COLO829 (cell line): ENCODE measurements at places on chromosomes 7 and 10.

DNA sequence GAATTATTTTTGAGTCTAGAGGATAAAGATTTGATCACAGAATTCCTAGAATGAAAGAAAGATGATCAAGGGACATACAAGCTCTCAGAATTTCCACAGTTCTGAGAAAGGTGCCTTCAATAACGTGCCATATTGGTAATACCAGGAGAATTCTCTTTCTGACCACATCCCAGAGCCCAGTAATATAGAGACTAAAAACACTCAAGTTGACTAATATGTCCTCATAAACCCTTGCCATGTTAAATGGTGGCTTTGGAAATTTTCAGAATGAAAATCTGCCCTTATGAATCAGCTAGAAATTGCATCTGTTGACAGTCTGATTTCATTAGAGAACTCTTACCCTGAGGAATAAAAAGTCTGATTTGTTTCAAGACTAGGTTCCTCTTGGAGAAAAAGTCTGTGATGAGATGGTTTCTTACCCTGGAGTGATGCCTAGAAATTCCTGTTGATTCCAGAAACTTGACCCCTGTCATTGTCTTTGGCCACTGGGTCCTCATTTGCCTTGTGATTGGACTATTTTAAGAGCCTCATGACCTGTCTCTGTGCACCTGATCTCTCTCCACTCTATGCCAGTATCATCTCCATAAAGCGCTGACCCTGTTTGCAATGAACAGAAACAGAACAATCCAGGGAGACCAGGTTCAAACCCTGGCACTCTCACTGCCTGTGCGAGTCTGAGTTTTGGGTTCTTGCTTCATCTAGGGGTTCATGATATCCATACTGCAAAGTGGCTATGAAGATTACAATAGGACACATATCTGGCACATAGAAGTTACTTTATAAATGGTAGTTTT lies 3.3 kb downstream of the IL2RA start:
- no peak for DNase-seq

GRCh38 chr7:144738708-144739314 lies 97.0 kb downstream of the TPK1 start:
- DNase-seq: peak; percentile 17

GRCh38 chr10:72107325-72108003 lies 19.1 kb upstream of the SPOCK2 start:
- no peak for DNase-seq

DNA sequence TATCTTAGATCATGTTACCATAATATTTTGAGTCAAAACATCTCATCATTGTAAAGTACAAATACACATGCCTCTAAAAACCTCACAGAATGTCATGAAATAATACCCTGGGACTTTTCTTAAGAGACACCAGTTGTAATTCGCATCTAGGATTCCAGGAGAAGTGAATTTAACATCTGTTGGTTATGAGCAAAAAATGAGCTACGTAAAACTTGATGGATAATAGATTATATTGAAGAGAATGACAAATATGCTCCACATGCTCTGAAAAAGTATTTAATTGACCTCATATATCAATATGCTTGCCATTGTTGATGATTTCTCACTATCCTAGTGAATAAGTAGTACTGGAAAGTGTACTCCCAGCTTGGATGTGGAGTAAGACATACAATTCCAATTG lies 227.0 kb downstream of the BBS9 start:
- no peak for DNase-seq

DNA sequence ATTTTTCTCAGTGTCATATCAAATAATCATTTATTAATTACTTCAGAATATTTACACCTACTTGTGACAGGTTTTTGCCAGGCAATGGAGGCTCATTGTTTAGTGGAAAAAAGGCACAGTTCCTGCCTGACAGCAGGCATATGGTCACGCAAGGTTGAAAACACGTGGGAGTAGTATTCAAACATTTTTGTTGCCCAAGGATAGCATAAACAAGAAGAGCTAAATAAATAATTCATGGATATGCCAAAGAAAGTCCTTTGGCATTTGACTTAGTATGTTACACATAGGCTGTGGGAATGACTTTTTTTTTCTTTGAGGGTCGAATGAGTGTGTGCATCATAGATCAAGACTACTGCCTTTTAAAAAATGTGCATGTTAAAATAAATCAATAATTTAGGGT lies 120.5 kb upstream of the SEMA3E start:
- no peak for DNase-seq

- DNase-seq: no peak
Observed at GRCh38 chr10:16518822-16519221, 2.9 kb downstream of the C1QL3 start.
